ENCODE measurements at places on chromosomes 16 and 17.

DNA sequence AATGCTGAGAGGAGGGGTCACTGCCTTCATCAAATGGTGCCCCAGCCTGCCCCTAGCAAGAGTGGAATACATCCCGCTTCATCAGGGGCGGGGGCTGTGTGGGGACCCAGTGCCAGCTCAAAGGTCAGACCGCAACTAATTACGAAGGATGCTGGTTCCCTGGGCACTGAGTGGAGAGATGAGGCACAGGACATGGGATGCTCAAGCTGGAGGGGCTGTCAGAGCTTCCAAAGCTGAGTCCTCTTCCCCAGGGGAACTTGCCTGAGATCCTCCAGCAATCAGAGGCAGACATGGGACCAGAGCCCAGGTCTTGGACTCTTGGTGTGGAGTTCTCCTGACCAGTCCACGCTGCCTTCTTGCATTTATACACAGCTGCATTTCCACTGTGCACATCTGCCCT, 18.9 kb downstream of the UNC45B start:
- no peak for DNase-seq

GRCh38 chr17:17985555-17985954, 12.9 kb downstream of the DRC3 start:
- DNase-seq = no peak

DNA sequence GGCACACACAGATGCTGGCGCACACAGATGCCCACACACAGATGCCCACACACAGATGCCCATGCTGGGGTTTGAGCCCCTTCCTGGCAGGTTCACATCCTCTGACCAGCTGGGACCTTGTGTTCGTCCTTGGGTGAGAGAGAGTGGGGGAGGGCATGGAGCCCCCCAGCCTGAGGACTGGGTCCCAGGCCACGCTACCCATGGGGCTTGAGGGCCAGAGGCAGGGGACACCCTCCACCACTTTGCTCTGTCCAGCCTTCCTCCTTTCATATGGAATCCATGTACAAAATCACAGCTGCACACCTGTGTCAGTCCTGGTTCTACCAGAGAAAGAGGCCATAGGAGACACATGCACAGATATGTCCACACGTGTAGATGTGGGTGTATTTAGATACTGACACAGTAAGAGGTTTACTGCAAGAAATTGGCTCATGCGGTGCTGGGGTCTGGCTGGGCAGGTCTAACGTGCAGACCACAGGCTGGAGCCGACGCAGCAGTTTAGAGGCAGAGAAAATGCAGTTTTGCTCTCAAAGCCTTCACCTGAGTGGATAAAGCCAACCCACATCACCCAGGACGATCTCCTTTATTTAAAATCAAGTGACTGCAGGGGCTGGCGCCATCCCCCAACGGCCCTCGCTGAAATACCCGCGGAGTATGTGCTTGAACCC, 10.8 kb downstream of the SLC22A31 start:
- no peak for DNase-seq

DNA sequence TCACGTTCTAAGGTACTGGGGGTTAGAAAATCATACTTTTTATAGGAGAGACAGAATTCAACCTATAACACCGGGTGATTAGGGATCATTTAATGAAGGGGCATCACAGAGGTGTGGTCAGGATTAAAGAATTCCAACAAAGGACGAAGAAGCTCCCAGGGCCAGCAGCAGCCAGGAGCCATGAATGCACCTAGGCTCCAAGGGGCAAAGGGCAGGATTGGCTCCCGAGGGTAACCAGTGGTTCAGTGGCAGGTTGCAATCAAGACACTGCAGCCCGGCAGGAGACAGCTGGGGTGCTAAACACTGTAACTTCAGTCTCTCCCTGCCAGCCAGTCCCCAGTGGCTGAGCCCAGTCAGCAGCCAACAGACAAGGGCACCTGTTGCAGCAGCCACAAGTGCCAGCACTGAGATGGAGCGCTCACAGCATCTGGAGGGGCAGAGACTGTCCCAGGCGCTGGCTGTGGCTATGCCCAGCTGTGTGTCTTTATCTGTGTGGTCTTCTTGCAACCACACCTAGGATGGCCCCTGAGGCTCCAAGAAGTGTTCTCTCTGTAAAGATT, 23.9 kb downstream of the DHRS7C start:
- no peak for DNase-seq

- no peak for DNase-seq
These were observed 83.2 kb downstream of the WSCD1 start for GRCh38 chr17:6153375-6153774.

DNA sequence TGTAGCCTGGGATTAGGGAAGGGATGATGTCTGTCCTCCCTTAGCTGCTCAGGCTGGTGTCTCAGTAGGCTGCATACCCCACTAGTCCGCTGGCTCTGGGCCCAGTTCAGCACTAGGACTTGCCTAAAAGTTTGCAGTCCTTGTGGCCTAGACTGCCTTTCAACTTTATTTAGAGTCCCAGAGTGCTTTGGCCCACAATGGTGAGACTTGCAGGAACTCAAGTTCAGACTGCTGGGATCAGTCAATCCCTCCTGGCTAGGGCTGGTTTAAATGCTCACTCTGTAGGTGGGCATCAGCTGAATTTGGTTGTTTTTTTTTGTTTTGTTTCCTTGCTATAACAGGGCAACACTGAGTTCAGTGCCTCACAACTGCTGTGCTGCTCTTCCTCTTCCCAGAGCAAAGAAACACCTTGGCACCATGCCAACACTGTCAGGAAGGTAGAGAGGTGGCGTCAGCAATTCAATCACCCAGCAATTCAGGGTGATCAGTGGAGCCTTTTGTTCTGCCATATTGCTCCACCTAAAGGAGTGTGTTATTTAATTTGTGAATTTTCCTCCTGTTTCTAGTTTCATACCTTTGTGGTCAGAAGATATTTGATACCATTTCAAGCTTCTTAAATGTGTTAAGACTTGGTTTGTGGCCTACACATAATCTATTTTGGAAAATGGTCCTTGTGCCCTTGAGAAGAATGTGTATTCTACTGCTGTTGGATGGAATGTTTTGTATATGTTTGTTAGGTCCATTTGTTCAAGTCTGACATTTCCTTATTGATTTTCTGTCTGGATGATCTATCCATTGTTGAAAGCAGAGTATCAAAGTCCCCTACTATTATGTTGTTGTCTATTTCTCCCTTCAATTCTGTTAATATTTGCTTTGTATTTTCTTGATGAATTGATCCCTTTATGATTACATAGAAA, 284.0 kb upstream of the PMFBP1 start:
- DNase-seq = no peak

- no peak for DNase-seq
These were observed at the start of gene SYNGR3 for GRCh38 chr16:1989209-1990100. Gene SYNGR3 (plus strand): TSS chr16:1989970. CDS start chr16:1990103, 133 bp downstream.

- peak; percentile 99 for DNase-seq
These were observed 2.7 kb downstream of the CETP start for GRCh38 chr16:56964243-56965148.

DNA sequence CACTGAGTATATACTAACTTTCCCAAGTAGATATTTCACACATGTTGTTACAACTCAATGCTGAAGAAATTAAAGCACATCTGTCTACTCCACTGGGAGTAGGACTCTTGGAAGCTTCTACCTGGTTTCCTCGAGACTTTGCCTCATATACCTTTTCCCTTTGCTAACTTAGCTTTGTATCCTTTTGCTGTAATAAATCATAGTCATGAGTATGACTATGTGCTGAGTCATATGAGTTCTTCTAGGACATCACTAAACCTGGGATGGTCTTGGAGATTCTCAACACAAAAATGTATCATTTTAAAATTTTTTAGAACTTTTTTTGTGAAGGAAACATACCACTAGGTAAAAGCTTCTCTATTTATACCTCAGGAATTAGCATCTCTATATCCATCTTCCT, 39.8 kb downstream of the ABCA5 start:
- DNase-seq = no peak

DNA sequence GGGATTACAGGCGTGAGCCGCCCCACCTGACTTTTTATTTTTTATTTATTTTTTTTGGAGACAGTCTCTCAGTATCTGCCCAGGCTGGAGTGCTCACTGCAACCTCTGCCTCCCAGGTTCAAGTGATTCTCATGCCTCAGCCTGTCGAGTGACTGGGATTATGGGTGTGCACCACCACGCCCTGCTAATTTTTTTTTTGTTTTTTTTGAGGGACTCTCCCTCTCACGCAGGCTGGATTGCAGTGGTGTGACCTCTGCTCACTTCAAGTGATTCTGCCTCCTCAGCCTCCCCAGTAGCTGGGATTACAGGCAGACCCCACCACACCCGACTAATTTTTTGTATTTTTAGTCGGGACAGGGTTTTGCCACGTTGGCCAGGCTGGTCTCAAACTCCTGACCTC, 7.7 kb downstream of the ZNF207 start:
- DNase-seq = no peak

GRCh38 chr16:57013229-57013628, 23.9 kb downstream of the NLRC5 start:
- DNase-seq = peak; percentile 6

- DNase-seq = peak; percentile 43
These were observed 31.2 kb downstream of the TMEM238L start for GRCh38 chr17:10772425-10773380.

GRCh38 chr17:12789075-12789480, 220 bp upstream of the ARHGAP44 start:
- DNase-seq = no peak

DNA sequence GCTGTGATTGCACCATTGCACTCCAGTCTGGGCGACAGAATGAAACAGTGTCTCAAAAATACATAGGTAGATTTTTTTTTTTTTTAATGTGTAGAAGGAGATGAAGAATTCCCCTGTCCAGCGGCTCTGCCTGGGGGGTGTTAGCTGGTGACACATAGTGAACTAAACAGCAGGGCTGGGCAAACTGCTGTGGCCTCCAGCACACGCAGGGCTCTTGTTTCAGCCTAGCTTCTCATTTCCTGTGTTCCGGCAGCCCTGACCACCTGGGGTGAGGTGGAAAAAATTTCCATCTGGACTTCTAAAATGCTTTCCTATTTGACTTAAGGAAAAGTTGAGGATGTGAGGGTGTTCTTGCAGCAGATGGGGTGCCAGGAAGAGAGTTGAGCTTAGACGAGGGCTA, 33.3 kb upstream of the RGS9 start:
- DNase-seq = no peak

DNA sequence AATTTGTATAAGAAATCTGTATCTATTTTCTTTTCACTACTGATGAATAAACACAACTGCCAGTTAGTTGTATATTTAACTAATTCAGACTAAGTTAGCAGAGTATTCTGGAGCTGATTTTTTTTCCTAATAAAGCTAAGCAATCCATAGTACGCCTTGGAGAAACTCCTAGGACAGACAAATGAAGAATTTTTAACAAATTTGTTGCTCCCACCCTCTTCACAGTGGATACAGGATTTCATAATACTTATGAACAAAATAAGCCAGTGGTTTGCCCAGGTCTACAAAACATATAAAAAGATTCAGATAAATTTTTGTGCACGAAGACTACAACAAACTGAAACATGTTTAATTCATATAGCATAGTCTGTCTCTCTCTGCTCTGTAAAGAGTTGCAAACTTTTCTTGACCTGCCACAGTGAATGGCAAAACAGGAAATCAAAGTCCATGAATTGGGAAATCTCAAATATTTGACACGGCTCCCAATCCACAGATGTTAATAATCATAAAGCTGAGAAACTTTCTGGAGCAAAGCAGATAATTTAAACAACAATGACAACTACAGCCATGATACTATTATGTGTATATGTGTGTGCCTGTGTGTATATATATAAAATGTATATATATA, 594 bp upstream of the ABCA6 start:
- DNase-seq = no peak

GRCh38 chr16:75272097-75272551, 20.7 kb upstream of the BCAR1 start:
- no peak for DNase-seq

DNA sequence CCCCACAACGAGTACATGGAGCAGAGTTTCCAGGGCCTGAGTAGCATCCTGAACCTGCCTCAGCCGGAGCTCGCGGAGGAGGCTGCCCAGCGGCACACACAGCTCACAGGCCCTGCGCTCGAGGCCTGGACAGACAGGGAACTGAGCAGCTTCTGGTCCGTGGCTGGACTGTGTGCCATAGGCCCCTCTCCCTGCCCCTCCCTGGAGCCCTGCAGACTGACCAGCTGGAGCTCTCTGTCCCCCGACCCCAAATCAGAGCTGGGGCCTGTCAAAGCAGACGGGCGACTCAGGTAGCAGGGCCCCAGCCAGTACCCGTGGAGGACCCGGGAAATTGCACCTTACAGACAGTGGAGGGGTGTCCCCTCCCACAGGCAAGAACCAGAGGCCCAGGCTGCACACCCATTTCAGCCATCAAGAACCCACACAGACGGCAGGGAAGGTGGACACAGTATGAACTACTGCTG, 13.0 kb downstream of the MRPL27 start:
- no peak for DNase-seq

GRCh38 chr16:75105306-75106061, 11.1 kb downstream of the LDHD start:
- peak; percentile 28 for DNase-seq

GRCh38 chr16:76748461-76749348, 442.3 kb upstream of the MON1B start:
- no peak for DNase-seq

GRCh38 chr16:81778861-81779535, at the start of gene PLCG2:
Gene PLCG2 (plus strand): TSS chr16:81779291. CDS start chr16:81785990, 6,699 bp downstream.
- peak; percentile 67 for DNase-seq

GRCh38 chr17:18921485-18921884, 30.5 kb upstream of the SLC5A10 start:
- DNase-seq = no peak

DNA sequence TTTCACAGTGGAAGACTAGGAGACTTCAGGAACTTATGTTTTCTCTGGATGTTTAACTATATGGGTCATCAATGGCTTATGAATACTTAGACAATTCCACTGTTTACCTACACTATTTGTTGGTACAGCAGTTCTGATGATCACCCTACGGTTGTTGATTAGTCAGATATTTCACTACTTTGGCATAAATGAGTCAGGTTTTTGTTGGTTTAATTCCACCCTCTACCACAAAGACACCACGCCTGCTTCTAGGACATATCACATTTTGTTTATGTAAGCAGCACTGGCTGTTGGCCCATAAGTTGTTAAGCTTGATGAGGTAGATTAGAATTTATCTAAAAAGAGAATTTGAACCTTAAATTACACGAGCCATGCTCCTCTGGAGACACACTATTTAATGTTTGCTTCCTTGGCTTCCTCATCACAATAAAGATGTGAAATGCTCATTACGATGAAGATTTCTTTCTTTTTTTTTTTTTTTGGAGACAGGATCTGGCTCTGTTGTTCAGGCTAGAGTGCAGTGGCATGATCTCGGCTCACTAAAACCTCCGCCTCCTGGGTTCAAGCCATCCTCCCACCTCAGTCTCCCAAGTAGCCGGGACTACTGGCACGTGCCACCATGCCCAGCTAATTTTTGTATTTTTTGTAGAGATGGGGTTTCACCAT, 4.3 kb downstream of the GDE1 start:
- no peak for DNase-seq

GRCh38 chr17:57986841-57987580, 1.0 kb downstream of the VEZF1 start:
- peak; percentile 48 for DNase-seq

DNA sequence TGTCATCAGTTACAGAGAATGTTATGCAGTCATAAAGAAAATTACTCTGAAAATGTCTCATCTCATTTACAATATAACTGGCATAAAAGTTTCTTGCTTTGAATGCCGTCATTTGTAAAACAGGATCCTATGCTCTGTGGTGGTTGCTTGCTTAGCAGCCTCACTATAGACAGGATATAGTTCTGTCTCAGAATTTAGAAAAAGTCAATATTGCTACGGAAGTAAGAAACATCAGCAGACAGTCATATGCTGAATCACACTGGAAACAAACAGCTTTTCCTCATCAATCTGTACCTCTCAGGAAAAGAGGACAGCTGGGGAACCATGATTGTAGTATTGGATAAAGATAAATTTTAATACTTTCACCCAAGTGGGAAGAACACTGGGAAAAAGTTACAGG, 105.5 kb downstream of the MYO1D start:
- DNase-seq = no peak
